ENCODE measurements at places on chromosomes 7 and 10.

- DNase-seq = no peak
These were observed 4.4 kb downstream of the EIF3B start for GRCh38 chr7:2358968-2359527.

DNA sequence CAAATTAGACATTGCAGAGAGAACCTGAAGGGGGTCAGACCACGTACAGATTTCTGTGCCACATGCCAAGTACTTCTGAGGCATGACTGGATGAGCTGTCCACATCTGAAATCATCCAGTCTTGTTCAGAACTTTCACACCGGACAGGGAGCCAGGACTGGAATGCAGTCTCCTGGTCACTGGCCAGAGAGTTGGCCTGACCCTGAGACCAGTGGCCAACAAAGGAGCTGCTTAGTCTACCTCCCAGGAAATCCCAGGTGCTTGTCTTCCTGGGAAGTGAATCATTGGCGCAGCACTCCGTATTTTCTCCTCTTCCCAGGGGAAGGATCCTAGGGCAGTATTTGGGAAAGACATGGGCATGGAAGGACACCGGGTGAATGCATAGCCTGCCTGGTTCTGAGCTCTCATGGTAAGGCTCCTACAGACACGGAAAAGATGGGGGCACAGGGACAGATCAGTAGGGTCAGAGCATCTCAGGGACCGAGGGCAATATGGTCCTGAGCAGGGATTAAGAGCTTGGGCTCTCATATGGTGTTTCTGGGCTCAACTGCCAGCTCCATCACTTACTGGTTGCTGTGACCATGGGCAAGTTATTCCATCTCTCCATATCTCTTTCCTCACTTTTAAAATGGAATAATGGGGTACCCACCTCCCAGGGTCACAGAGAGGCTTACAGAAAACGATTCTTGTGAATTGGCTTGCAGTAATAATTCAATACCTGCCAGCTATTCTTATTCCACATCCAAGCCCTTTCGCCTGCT lies 1.3 kb upstream of the SCD start:
- DNase-seq = no peak

DNA sequence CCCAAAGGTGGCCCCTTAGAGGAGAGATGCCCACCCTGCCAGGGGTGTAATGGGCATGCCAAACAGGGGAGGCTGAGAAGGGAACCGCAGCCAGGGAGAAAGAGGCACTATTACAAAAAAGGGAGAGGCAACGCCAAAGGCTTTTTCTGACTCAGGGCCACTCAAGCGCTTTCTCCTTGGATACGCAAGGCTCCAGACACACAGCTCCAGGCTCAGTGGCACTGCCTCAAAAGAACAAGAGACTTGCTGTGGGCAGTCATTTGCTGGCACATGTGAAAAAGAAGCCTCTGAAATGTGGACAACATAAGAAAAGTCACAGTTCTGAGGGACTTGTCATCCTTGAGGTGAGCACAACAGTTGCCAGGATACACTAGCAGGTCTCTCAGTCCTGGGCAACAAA lies 128.4 kb downstream of the DGKI start:
- no peak for DNase-seq

- no peak for DNase-seq
These were observed 42.4 kb upstream of the ASAH2 start for GRCh38 chr10:50293513-50294313.

GRCh38 chr7:99392659-99393354 lies 15.6 kb downstream of the PDAP1 start:
- DNase-seq = peak; percentile 67

DNA sequence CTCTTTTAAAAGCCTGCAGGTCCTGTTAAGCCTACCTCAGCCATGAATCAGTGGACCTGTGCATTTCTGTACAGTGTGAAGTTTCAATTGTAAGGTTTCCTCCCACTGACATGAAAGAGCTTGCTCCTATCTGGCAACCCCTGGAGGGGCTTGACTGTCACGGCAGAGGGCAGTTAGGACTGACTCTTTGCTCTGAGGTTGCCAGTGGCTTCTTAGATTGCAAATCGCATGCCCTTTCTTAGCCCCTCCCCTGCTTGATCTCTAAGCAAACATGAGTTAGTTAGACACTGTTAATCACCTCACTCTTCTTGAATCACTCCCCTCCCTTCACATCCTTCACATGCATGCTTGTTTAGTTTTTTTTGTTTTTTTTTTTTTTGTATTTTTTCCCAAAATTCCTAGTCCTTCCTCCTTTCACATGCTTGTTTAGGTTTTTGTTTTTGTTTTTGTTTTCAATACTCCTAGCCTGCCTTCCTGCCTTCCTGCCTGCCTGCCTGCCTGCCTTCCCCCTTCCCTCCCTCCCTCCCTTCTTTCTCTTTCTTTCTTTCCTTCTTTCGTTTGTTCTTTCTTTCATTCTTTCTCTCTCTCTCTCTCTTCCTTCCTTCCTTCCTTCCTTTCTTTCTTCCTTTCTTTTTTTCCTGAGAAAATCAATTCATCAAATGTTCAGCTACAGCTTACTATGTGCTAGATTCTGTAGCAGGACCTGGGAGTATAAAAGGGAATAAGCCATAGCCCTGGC lies 6.0 kb upstream of the HIPK2 start:
- DNase-seq = no peak

DNA sequence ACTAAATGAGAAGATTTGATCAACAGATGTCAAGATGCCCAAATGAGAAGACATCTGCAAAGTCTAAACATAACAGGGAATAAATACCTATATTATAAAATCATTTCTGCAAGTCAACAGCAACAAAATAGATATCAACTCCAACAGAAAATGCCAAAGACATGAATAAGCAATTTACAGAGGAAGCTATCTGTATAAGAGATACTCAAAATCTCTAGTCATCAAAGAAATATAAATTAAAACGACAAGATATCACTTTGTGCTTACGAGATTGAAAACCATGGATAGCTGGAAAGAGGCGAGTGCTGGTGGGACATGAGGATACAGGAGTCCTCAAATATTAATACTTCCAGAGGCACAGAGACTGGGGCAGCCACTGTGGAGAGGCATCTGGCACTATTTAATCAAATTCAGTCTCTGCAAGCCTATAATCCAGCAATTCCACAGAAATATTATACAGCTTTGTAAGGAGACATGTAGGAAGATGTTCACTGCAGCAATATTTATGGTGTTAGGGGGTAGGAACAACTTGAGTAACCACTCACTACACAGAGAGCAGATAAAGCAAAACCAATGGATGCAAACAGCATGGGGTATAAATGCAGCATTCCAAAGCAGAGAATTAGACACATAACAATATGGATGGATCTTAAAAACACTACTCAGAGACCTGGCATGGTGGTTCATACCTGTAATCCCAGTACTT lies 4.8 kb downstream of the DNMBP start:
- no peak for DNase-seq

- no peak for DNase-seq
These were observed 8.0 kb upstream of the HIBADH start for GRCh38 chr7:27670676-27671075.

GRCh38 chr7:885261-885892 lies 9.0 kb downstream of the GET4 start:
- no peak for DNase-seq

GRCh38 chr10:91617072-91617609 lies 15.7 kb downstream of the PPP1R3C start:
- no peak for DNase-seq

GRCh38 chr10:115657161-115657860 lies 564.1 kb downstream of the ATRNL1 start:
- no peak for DNase-seq

GRCh38 chr7:37448011-37448635 lies 541 bp downstream of the ELMO1 start:
- no peak for DNase-seq

GRCh38 chr7:143910473-143911248 lies 8.7 kb upstream of the TCAF1 start:
- DNase-seq = no peak

DNA sequence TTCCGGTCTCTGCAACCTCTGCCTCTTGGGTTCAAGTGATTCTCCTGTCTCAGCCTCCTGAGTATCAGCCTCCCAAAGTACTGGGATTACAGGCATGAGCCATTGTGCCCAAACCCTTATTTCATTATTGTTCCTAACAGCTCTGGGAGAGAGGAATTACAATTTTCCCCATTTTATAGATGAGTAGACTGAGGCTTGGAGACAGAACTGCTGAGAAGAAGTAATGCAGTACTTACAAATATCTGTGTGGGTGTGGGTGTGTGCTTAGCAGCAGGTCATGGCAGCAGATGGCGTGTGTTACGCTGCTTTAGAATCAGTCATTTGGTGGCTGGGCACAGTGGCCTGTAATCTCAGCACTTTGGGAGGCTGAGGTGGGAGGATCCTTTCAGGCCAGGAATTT lies 7.4 kb downstream of the PRKRIP1 start:
- DNase-seq = no peak

GRCh38 chr10:95907456-95908253 lies at the start of gene CC2D2B:
CC2D2B (plus strand) TSS chr10:95907975; CDS start chr10:95911324, 3,349 bp downstream.
- peak; percentile 18 for DNase-seq

GRCh38 chr10:79938728-79939406 lies 10.0 kb downstream of the SFTPD start:
- no peak for DNase-seq

DNA sequence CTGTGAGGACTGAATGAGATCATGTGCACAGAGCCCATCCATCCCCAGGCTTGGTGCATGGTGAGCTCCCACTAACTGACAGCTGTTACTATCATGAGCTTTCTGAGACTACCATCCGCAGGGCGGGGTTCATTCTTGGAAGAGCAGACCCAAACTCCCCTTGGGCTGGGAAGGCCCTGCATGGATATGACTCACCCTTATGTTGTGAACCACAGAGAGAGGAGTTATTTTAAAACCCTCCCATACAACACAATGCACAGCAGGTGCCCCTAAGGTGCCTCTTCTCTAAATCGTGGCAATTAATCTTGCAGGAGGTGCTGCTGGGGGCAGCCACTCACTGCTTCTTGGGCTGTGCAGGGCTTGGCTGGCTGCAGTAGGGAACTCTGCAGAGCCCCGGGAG lies 219.1 kb downstream of the GFRA1 start:
- DNase-seq = no peak

DNA sequence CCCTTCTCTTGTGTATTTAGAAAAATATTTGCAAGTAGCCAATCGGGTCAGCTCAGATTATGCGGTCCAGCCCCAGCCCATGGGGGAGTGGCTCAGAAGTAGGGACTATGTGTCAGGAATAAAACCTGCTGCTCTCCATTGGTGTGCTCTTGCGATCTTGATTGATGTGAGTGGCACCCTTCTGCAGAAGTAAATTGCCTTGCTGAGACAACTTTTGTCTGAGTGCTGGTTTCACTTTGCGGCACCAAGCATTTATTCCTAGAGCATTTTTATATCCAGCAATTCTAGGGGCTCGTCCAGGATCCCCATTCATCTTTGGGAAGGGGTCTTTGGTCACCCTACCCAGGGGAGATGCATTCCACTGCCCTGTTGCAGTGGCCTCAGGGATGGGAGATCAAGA lies 26.1 kb upstream of the FAM221A start:
- DNase-seq = no peak

GRCh38 chr7:117565226-117565625 lies 85.4 kb downstream of the CFTR start:
- DNase-seq = no peak

DNA sequence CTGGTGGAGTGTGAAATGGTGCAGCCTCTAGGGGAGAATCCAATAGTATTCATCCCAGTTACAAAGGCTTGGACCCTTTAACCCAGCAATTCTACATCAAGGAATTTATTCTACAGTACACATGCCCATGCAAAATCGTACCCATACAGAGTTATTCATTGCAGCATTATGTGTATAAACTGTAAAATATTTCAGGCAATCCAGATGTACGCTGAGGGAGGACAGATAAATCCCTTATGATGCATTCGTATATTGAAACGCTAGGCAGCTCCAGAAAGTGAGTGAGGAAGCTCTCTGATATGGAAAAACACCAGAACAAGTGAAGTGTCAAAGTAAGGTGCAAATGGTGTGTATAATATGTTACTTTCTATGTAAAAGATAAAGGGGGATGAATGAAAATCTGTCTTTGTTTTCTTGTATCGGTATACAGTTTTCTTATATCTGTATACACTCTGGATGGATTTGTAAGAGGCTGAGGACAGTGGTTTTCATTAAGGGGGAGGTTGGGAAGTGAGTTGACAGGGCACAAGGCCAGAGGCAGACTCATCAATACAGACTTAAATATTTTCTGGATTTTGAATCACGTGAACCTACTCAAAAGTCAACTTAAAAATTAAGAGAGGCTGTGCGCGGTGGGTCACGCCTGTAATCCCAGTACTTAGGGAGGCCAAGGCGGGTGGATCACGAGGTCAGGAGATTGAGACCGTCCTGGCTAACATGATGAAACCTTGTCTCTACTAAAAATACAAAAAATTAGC lies 17.1 kb downstream of the VWA2 start:
- DNase-seq = no peak

- no peak for DNase-seq
These were observed 8.8 kb upstream of the OR6V1 start for GRCh38 chr7:143043391-143043790.

DNA sequence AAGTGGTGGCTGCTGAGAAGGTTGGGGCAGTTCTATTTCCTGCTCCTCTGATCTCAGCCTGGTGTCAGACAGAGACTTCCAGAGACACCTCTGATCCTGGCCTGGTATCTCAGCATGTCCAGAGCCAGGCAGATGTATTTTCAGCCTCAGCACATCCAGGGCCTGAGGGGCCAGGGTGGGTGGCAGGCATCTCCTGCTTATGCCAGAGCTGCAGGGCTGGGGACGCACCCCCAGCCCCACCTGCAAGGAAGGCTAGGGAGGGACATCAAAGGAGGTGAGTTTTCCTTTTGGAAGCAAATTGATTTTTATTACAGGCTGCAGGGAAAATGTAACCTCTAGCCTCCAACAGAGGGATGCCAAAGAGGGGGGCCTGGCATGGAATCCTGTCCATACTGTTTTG lies 36.7 kb downstream of the CFAP46 start:
- no peak for DNase-seq

DNA sequence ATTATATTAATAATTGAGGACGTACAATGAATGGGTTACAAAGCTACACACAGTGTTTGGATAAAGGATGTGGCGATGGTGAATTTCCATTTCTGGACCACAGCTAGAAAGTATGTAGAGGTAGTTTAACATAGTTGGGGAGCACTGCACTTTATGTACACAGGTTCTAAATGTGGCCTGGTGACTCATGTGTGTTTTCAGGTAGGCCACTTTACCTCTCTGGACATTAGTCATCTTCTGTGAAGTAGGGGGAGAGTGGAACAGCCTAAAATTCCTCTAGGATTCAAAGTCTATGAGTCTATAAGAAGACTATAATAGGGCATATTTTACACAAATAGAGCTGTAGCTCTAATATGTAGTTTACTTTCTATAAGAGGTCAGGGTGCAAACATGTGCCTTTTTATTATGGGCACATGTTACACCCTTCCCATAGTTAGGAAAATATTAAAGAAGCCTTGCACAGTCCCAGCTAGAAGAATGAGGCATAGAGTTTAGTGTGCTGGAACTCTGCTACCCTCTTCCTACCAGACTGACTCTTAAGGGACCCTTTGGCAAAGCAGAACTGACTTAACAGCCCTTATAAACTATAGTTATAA lies 594.9 kb downstream of the LRMDA start:
- no peak for DNase-seq

GRCh38 chr7:107186240-107186639 lies 17.4 kb downstream of the HBP1 start:
- DNase-seq = no peak

GRCh38 chr10:110498982-110499795 lies 1.5 kb downstream of the DUSP5 start:
- no peak for DNase-seq

- no peak for DNase-seq
These were observed 30.9 kb upstream of the CFAP46 start for GRCh38 chr10:132972986-132973902.

- no peak for DNase-seq
These were observed 232.5 kb downstream of the PTEN start for GRCh38 chr10:88095778-88096431.

Measured in stimulated activated CD4-positive, alpha-beta T cell treated with anti-CD3 and anti-CD28 coated beads, TNF-alpha, amount 100 ng/mL, for 1 hour (primary cell).